Hair follicular keratinocyte (primary cell): ENCODE measurements at places on chromosomes 4 and X. TPM values are rescaled to one million over a fixed set of nuclear protein-coding genes. Genes with fewer than 3 reads are reported as not detected.

Gene POU4F2
- total RNA-seq, result not detected in 2 replicates

Gene CXCL6
- 0.08 and 0.65 TPM in 2 replicates for total RNA-seq

Gene FRMPD3
- not detected in 2 replicates for total RNA-seq

Gene NLRP2B
- total RNA-seq, result not detected in 2 replicates

Gene SHROOM4
- 0.84 and 2.3 TPM in 2 replicates for total RNA-seq

Gene HSFX1
- 0.08 TPM in 2 replicates for total RNA-seq

Gene ITGB1BP2
- total RNA-seq, result 0.23 and 1.7 TPM in 2 replicates

Gene NMU
- total RNA-seq, result 0.78 and 3.8 TPM in 2 replicates

Gene TRIM61
- 0.62 and 1.9 TPM in 2 replicates for total RNA-seq

Gene SPANXA2
- not detected in 2 replicates for total RNA-seq

Gene TMEM156
- 5.6 and 6.5 TPM in 2 replicates for total RNA-seq

Gene NAP1L2
- 1.1 and 1.7 TPM in 2 replicates for total RNA-seq

Gene SHISA3
- total RNA-seq, result not detected in 2 replicates

Gene TCP11X2
- not detected in 2 replicates for total RNA-seq

Gene SUPT20HL2
- not detected in 2 replicates for total RNA-seq

Gene MRFAP1
- 158 and 229 TPM in 2 replicates for total RNA-seq

Gene EDA
- total RNA-seq, result 0.38 and 0.70 TPM in 2 replicates

Gene SSX2B
- not detected in 2 replicates for total RNA-seq

Gene MID1IP1
- total RNA-seq, result 112 and 114 TPM in 2 replicates

Gene ARX
- not detected in 2 replicates for total RNA-seq

Gene RTL5
- total RNA-seq, result not detected in 2 replicates

Gene CNKSR2
- total RNA-seq, result 0.27 and 0.31 TPM in 2 replicates

Gene CYLC1
- total RNA-seq, result not detected in 2 replicates

Gene RP2
- 11.2 and 13.3 TPM in 2 replicates for total RNA-seq

Gene CENPI
- total RNA-seq, result 9.1 and 14.7 TPM in 2 replicates

Gene PHEX
- 1.2 and 3.0 TPM in 2 replicates for total RNA-seq

Gene CORIN
- total RNA-seq, result 0.16 TPM in 1 of 2 replicates, not detected in the other

Gene PPP2R2C
- total RNA-seq, result 0.16 and 0.80 TPM in 2 replicates

Gene CXCL13
- not detected in 2 replicates for total RNA-seq

Gene UGT2B11
- not detected in 2 replicates for total RNA-seq

Gene DNASE1L1
- 19.0 and 28.1 TPM in 2 replicates for total RNA-seq

Gene GPAT3
- total RNA-seq, result 1.4 and 4.7 TPM in 2 replicates

Gene SSX3
- not detected in 2 replicates for total RNA-seq

Gene ATP1B4
- not detected in 2 replicates for total RNA-seq

Gene H2BW2
- not detected in 2 replicates for total RNA-seq

Gene IBSP
- total RNA-seq, result not detected in 2 replicates

Gene ERVMER34-1
- 4.8 and 7.5 TPM in 2 replicates for total RNA-seq

Gene COX7B
- total RNA-seq, result 364 and 447 TPM in 2 replicates

Gene NXF2B
- total RNA-seq, result not detected in 2 replicates

Gene VSIG4
- total RNA-seq, result not detected in 2 replicates

Gene LRCH2
- 0.04 TPM in 1 of 2 replicates, not detected in the other for total RNA-seq

Gene MUC7
- total RNA-seq, result not detected in 2 replicates

Gene SPP1
- total RNA-seq, result 0.70 and 1.6 TPM in 2 replicates

Gene PCSK1N
- total RNA-seq, result 7.1 and 10.5 TPM in 2 replicates

Gene CLGN
- 0.15 and 0.78 TPM in 2 replicates for total RNA-seq

Gene FMR1NB
- total RNA-seq, result not detected in 2 replicates

Gene SLC10A6
- 4.8 and 5.0 TPM in 2 replicates for total RNA-seq

Gene FATE1
- not detected in 2 replicates for total RNA-seq

Gene FRAS1
- 8.2 and 11.1 TPM in 2 replicates for total RNA-seq

Gene XPNPEP2
- total RNA-seq, result not detected in 2 replicates
